ENCODE measurements at places on chromosomes 6 and 20.

DNA sequence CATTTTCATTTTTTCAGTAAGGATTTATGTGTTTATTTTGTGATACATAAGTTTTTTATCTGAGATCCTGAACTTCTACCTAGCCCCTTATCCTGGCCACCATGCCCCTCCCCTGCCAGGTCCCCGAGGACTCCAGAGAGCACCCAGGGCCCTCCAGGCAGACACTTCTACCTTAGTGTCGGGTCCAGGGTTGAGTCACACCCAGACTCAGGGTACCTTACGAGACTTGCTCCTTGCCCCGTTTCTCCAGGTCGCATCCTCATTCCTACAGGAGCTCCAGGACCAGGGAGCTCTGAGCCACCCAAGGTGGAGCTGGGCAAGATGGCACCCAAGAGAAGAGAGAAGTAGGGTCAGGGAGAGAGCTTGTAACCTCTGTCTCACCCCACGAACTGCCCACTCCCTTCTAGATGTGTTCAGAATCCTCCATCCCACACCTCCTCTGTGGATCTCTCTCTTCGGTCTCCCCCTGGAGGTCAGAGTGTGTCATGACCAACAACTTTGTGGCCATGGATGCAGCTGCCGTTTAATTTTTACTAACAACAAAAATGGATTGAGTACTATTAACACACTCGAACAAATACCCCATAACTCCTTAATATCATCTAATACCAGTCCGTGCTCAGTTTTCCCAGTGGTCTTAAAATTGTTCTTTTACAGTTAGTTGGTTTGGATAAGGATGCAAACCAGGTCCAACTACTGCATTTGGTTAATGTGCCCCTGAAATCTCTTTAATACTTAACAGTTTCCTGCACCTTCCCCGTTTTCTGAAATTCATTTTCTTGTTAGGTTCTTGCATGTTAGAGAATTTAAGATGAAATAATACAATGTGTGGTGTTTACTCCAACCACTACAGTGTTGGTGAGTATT lies 130.6 kb upstream of the INSM1 start:
- no peak overlapping the region for H3K4me3 ChIP-seq
- no peak for DNase-seq
- no peaks in the 10 kb centered on the region for H3K4me1 ChIP-seq
- no peaks in the 10 kb centered on the region for H3K36me3 ChIP-seq

DNA sequence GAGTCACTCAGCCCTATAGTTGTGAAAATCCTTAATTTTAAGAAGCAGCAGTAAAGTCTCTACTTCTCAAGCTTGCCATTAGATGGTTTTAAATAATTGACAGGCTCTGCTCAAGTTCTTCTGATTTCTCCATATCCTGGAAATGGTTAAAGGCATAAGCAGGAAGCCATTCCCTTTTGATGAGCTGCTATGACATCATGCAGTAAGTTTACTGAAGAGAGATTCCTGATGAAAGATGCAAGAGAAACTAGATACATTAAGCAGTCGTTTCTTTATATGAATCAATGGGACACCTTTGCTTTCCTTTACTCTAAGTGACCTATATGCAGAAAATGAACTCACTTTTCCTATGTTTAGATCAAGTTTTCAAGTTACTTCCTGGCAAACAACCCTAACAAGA lies 9.8 kb downstream of the POPDC3 start:
- no peak overlapping the region for H3K27ac ChIP-seq
- DNase-seq = no peak
- H3K4me3 ChIP-seq = no peak overlapping the region
- H3K36me3 ChIP-seq = no peaks in the 10 kb centered on the region

GRCh38 chr20:62030357-62030756 lies 35.3 kb downstream of the TAF4 start:
- no peak overlapping the region for H3K27ac ChIP-seq
- H3K27me3 ChIP-seq = no peaks in the 10 kb centered on the region
- H3K4me3 ChIP-seq = no peak overlapping the region
- no peak for DNase-seq
- no peaks in the 10 kb centered on the region for H3K36me3 ChIP-seq

GRCh38 chr6:34196833-34197195 lies 39.9 kb upstream of the HMGA1 start:
- no peaks in the 10 kb centered on the region for H3K36me3 ChIP-seq
- DNase-seq = no peak
- peaks cover 2% of the 10 kb centered on the region for H3K27me3 ChIP-seq
- H3K27ac ChIP-seq = no peak overlapping the region
- no peaks in the 10 kb centered on the region for H3K4me1 ChIP-seq

- no peak overlapping the region for H3K4me3 ChIP-seq
- H3K4me1 ChIP-seq = peaks cover 10% of the 10 kb centered on the region
- DNase-seq = no peak
- no peaks in the 10 kb centered on the region for H3K36me3 ChIP-seq
Observed at GRCh38 chr20:50331469-50332363, 141.1 kb downstream of the CEBPB start.

DNA sequence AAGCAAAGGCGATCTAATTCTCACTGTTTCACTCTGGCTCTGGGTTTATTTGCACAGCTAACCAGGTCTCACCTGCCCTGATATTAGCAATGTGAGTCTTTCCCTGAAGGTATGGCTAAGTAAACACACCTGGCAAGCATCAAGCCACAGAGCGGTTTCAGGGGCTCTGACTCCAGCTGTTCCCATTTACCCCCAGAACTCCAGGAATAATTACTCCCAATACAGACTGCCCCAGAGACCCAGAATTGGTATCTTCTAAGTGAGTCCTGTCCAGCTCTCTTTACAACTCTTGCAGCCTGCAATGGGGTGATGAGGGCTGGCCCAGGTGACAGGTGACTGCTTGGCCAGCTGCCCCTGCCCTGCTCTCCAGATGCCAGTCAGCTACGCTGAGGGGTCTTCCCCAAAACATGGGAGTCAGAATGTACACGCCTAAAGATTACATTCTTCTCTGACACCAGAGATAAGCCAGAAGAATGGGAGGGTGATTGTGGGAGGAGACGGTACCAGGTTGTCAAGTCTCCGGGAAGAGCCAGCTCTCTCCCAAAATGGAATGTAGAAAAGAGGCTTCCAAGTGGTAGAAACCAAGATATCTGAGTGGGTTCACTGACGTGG lies 4.9 kb upstream of the LRRN4 start:
- no peaks in the 10 kb centered on the region for H3K4me1 ChIP-seq
- no peak for DNase-seq
- no peak overlapping the region for H3K4me3 ChIP-seq

DNA sequence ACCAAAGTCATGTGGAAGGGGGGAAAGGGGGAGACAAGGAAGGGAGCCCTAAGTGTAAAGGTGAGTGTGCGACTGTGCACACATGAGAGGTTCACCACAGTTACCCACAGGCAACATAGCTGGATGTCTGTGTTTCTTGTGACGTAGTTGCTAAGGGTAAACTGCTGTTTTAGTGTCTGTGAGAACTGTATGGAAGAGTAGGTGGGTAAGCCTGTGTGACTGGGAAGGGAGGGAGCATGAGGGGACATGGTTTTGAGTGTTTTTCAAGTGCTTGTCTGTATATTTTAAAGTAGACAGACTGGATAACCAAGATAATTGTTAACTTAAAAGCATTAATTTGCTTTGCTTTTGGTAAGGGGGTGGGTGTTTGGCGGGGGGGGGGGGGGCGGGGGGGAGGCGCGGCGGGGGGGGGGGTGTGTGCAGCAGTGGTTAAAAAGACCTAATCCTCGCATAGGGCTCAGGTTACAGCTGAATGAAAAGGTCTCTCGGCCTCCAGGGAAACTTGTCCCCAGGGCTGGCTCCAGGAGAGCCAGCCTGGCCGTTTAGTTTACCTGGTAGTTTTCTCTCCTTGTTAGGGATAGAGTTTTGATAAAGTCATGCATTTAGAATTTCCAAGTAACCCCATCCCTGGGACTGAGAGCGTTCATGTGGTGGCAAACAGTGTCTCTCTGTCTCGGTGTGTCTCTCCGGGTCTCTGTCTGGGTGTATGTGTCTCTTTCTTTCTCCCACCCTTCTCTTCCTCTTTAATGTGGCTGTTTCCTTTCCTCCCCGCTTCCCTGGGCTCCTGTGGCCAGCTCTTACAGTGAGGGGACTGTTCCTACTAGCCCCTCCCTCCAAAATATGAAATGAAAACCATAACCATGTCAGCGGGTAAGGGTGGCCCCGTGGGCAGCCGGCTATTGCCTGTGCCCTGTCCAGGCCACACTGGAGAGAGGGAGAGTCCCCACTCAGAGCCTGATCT lies 3.4 kb downstream of the SCUBE3 start:
- no peak for DNase-seq
- H3K27me3 ChIP-seq = peaks cover 5% of the 10 kb centered on the region
- H3K4me3 ChIP-seq = no peak overlapping the region
- H3K27ac ChIP-seq = peak overlapping the region; percentile 89
- H3K36me3 ChIP-seq = peaks cover 32% of the 10 kb centered on the region
- peaks cover 42% of the 10 kb centered on the region for H3K4me1 ChIP-seq

DNA sequence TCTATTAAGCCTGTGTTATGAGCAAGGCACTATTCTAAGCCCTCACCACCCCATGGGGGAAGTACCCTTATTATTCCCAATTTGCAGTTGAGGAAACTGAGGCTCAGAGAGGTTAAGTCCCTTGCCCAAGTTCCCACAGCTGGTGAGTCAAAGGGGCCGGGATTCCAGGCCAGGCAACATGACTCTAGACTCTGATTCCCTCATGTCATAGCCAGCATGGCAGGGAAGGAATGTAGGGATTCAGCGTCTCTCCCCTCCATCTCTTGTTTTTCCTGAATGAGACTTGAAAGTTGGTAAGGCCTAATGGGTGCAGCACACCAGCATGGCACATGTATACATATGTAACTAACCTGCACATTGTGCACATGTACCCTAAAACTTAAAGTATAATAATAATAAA lies 6.7 kb downstream of the C6orf132 start:
- DNase-seq = no peak
- H3K4me1 ChIP-seq = peaks cover 29% of the 10 kb centered on the region
- H3K36me3 ChIP-seq = no peaks in the 10 kb centered on the region
- H3K4me3 ChIP-seq = no peak overlapping the region

DNA sequence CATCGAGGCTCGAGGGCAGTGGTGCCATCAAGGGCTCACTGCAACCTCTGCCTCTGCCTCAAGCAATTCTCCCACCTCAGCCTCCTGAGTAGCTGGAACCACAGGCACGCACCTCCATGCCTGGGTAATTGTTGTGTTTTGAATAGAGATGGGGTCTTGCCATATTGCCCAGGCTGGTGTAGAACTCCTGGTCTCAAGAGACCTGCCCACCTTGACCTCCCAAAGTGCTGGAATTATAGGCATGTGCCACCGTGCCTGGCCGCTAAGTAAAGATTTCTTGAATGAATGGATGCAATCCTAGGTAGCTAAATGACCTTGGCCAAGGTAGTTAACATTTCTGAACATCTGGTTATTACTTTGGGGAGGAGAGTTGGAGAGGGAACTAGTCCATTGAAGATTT lies 7.4 kb downstream of the SCAF8 start:
- H3K27me3 ChIP-seq = no peaks in the 10 kb centered on the region
- DNase-seq = no peak
- peaks cover 4% of the 10 kb centered on the region for H3K36me3 ChIP-seq
- no peak overlapping the region for H3K27ac ChIP-seq
- no peak overlapping the region for H3K4me3 ChIP-seq
- H3K4me1 ChIP-seq = peaks cover 8% of the 10 kb centered on the region

- peaks cover 1% of the 10 kb centered on the region for H3K4me1 ChIP-seq
- H3K27ac ChIP-seq = no peak overlapping the region
- H3K4me3 ChIP-seq = no peak overlapping the region
- no peak for DNase-seq
Observed at GRCh38 chr6:95681736-95682135, 104.4 kb downstream of the MANEA start.

DNA sequence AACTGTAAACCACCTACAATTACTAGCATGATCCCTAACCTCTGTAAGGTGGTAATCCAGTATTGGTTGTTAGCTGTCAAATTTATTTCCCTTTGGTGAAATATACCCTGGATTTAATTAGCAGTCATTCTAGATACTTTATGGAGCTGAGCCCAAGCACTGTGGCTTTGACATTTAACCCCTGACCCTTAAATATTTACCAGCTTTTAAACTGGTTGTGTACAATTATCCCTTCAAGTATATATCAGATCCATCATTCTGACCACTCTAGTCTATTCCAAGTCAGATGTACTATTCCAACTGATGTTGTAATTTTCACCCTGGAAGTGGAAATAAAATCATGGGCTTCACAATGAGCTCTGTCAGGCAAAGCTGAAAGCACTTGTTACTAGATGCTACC lies 229.6 kb downstream of the FOXC1 start:
- no peaks in the 10 kb centered on the region for H3K36me3 ChIP-seq
- H3K27me3 ChIP-seq = no peaks in the 10 kb centered on the region
- H3K4me1 ChIP-seq = peaks cover 12% of the 10 kb centered on the region
- H3K4me3 ChIP-seq = no peak overlapping the region

- no peaks in the 10 kb centered on the region for H3K27me3 ChIP-seq
- no peak for DNase-seq
- H3K4me1 ChIP-seq = peaks cover 3% of the 10 kb centered on the region
- H3K36me3 ChIP-seq = no peaks in the 10 kb centered on the region
- H3K27ac ChIP-seq = no peak overlapping the region
- H3K4me3 ChIP-seq = no peak overlapping the region
Observed at GRCh38 chr20:44120676-44121425, 66.1 kb downstream of the JPH2 start.

DNA sequence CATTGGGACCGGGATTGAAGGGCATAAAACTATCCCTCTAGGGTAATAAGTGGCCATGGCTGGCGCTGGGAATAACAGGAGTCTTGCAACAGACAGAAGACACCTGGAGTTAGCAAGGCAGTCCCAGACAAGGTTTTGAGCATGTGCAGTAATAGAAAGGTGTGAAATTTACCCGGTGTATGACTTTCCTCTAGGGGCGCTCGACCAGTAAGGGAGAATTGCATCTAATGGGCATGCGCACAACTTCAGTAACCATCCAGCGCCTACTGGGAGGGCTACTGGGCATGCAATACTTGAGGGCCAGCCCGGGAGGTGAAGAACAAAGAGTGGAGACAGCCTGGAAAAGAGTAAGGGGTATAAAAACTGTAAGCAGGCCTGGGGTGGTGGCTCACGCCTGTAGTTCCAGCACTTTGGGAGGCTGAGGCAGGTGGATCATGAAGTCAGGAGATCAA lies 32.7 kb downstream of the SERPINB6 start:
- H3K36me3 ChIP-seq = no peaks in the 10 kb centered on the region
- H3K4me3 ChIP-seq = no peak overlapping the region
- H3K4me1 ChIP-seq = no peaks in the 10 kb centered on the region
- no peaks in the 10 kb centered on the region for H3K27me3 ChIP-seq

- DNase-seq = no peak
- H3K27me3 ChIP-seq = no peaks in the 10 kb centered on the region
- H3K27ac ChIP-seq = no peak overlapping the region
- peaks cover 2% of the 10 kb centered on the region for H3K4me1 ChIP-seq
Observed at GRCh38 chr6:108942556-108943492, 94.6 kb downstream of the ARMC2 start.

- no peak overlapping the region for H3K27ac ChIP-seq
- no peaks in the 10 kb centered on the region for H3K27me3 ChIP-seq
- no peak overlapping the region for H3K4me3 ChIP-seq
- no peaks in the 10 kb centered on the region for H3K4me1 ChIP-seq
Observed at GRCh38 chr6:79586548-79586947, 44.6 kb upstream of the SH3BGRL2 start.
